CD4-positive, alpha-beta T cell treated with Interleukin-2 at 100 ng/mL for 4 hours (primary cell): ENCODE measurements at places on chromosomes 11 and 22.

DNA sequence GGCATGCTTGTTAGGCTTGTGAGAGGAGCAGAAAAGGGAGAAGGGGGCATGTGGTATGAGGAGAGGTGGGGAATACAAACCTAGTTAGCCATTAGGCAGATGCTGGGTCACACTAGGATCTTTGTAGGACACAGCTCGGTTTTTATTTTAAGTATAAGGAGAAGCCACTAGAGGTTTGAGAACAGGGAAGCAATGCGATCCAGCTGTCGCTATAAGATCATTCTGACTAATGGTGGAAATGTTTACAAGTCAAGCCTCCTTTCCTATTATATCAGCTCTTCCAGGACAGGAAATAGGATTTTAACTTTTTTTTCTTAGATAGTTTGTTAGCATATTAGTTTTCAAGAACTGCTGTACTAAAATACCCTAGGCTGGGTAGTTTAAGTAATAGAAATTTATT lies 609.9 kb downstream of the INSC start:
- no peak for DNase-seq

GRCh38 chr11:63022441-63022840 lies 6.8 kb upstream of the SLC22A8 start:
- DNase-seq, result no peak

DNA sequence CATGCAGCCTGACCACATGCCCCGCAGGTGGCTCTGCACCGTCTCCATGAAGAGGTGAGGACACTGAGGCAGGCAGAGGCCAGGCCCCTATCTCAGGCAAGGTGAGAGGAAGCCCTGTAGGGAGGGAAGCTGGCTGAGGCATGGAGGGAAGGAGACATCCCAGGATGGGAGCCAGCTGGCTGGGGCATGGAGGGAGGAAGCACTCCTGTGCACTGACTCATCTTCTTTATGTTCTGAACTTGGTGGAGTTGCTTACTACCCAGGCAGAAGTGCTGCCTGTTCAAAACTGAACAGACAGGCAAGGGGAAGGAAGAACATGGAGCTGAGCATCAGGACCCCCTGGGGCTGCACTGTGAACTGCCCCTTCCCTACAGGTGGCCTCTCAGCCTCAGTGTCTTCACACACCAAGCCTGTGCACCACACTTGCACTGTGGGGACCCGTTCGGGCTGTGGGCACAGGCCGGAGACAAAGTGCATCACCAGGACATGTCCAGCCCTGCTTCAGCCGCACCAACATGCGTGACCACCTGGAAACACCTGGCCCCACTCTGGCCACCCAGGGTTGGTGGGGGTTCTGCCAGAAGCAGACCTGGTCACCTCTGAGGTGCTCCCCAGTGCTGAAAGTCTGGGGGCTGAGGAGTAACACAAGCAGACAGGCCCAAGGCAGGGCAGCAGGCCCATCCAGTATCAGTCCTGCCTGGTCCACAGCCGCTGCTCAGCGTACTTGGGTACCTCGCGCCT lies 55.5 kb downstream of the DGCR2 start:
- no peak for DNase-seq

GRCh38 chr22:27192135-27192829 lies 534.9 kb downstream of the MIAT start:
- no peak for DNase-seq

- no peak for DNase-seq
Measured at GRCh38 chr11:61273178-61274078, 21.7 kb downstream of the VWCE start.

DNA sequence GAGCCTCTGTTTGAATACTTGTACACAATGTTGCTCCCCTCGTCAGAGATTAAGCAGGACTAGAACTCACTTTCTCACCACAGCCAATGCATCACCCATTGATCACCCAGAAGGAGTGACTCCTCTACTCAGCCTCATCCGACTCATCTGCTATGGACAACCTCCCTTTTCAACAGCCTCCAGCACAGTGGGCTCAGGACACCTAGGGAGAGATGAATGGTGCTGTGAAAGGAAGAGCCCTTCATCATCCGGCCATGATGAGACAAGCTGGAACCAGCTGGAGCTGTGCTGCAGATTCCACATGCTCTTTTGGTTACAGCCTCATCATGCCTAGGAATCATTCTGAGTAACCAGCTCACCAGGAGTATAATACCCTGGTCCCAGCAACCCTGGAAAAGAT lies 15.5 kb downstream of the C11orf91 start:
- no peak for DNase-seq

GRCh38 chr11:45258982-45259530 lies 27.1 kb downstream of the SYT13 start:
- no peak for DNase-seq

- DNase-seq, result no peak
Measured at GRCh38 chr11:13031349-13031748, 22.2 kb downstream of the RASSF10 start.

DNA sequence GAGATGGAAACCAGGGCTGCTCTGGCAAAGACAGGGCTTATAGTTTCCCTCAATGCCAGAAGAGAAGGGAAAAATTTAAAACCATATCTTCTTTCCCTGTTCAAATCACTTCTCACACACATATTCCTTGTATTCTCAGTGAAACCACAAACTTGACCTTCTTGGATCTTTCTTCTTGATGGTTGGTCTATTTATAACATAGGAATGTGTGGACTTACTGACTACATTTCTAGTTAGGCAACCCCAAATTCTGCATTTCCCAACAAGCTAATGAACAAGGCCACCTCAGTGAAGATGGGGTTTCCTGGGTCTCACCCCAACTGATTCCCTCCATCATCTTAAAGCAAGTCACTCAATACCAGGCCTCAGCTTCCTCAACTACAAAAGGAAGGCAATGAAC lies 3.8 kb upstream of the QSER1 start:
- no peak for DNase-seq

GRCh38 chr11:6705905-6706535 lies 22.9 kb upstream of the MRPL17 start:
- peak; percentile 61 for DNase-seq

GRCh38 chr11:43376594-43376993 lies 17.9 kb downstream of the TTC17 start:
- DNase-seq, result no peak

- no peak for DNase-seq
Measured at GRCh38 chr11:73852049-73852448, 24.6 kb downstream of the COA4 start.

GRCh38 chr22:31230871-31231621 lies 18.9 kb downstream of the LIMK2 start:
- peak; percentile 65 for DNase-seq

DNA sequence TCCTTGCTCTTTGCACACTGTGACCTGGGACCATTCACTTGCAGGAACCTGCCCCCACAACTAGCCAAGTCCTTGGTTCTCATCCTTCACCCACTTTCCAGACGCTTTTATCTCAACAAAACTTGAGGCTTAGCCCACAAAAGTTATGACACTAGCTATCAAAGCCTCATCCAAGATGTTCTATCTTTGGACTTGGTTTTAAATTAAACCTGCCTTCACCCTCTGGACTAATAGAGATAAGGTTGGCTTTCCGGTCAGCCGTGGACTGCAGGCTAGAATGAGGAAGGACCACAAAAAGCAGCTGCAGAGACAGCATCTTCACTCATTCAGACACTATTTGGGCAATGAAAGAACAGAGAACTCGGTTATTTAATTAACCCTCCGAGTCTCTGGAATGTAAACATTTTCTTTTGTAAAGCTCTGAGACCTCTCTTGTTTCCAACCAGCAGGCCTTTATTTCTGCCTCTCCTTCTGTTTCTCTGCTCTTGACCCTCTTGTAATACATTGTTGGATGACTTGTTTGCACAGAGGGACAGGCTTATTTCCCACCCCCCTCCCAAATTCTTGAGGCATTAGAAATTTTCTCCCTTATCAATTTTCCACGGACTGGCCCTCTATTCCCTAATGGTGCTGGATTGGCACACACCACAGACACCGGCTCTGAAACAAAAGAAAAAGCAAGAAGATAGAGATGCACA lies 41.4 kb downstream of the ARL14EP start:
- no peak for DNase-seq

DNA sequence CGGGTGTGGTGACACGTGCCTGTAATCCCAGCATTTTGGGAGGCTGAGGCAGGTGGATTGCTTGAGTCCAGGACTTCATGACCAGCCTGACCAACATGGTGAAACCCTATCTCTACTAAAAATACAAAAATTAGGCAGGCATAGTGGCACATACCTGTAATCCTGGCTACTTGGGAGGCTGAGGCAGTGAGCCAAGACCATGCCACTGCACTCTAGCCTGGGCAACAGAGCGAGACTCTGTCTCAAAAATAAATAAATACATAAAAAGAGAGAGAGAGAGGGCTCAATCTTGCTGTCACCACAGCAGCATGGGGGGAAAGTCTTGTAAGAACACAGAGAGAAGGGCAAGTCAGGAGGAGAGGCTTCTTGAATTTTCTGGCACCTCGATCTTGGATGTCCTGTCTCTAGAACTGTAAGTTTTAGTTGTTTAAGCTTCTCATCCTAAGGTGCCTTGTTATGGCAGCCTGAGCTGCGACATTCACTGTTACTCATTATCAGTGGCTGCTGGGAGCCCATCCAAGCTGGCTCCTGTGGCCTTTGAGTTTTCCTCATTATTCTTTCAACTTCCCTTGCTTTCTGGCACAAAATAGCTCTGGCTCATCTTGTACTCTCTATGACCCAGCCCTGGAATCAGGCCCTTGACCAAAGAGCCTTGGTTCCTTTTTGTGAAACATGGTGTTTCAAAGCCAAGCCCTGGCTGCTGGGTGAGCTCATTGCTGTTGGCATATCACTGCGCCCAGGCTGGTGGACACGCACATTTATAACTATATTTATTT lies 8.0 kb upstream of the PSMC3 start:
- no peak for DNase-seq

DNA sequence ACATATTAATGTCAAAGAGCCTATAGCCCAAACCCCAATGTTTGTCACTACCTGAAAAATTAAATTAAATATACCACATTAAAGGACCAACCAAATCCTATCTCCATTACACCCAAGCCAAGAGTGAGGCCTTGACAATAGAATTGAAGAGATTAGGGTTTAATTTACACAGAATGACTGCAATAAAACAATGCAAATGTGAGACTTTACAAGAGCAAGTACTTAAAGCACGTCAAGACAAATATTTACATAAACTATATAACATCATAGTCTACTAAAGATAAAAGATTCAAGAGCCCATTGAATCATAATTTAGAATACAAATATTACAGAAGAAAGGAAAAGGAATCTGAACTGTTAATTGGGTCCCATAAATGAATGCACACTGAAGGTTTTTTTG lies 85.6 kb downstream of the CADM1 start:
- no peak for DNase-seq

DNA sequence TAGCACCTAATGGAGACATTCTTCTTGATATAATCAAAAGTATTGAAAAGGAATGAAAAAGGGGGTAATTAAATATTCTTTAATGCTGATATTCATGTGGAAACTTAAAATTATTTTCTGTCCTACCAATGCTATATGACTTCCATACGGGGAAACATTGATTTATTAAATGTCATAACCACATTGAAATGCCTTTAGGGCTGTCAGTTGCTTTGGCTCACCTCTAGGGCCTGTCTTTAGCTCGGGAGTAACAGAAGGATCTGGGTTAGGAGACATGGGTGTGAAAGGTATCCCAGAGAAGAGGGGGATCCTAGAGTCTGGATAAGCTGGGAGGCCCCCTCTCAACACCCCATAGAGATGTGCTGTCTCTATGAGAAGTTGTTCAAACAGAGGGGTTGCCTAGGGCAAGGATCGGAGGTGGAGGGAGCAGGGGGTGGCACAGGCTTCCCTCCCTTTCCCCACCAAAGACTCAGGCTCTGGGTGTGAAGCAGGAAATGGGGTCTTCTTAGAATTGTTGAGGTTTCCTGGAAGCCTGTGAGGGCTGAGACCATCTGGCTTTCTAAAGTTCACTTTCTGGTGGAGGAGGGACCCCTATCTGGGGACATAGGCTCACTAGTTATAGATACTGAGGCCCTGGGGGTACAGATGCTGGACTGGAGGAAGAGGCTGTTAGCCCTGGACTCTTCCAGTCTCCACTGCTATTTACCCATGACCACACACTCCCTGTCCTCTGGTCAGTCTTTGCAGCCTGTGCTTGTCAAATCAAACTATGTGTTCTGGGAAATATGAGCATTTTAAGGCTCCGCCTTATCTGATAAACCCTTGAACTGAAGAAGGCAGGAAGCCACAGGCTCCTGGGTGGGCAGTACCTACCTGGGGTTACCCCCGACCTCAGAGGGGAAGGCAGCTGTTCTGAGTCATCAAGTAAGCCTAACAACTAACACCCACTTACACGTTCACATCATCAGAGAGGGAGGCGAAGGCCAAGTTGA lies 55.8 kb upstream of the RRAS2 start:
- DNase-seq, result peak; percentile 89

GRCh38 chr22:45891471-45891995 lies 85.4 kb downstream of the WNT7B start:
- DNase-seq, result no peak

DNA sequence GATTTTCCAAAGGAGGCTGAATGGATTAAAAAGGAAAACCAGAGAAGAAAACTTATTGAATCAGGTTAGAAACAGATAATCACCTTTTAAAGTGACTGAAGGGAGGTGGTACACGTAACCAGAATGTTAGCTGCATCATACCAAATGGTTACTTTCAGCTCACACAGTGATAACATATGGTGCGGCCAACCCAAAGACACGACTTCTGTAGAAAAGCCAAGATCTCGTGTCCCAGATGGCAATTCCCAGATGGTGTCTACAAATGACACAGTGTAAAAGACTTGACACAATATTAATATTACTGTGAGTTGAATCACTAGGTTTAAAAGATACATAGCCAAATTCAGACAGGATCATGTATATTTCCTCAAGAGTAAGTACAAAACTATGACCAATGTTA lies 5.2 kb downstream of the PPP2R1B start:
- no peak for DNase-seq

DNA sequence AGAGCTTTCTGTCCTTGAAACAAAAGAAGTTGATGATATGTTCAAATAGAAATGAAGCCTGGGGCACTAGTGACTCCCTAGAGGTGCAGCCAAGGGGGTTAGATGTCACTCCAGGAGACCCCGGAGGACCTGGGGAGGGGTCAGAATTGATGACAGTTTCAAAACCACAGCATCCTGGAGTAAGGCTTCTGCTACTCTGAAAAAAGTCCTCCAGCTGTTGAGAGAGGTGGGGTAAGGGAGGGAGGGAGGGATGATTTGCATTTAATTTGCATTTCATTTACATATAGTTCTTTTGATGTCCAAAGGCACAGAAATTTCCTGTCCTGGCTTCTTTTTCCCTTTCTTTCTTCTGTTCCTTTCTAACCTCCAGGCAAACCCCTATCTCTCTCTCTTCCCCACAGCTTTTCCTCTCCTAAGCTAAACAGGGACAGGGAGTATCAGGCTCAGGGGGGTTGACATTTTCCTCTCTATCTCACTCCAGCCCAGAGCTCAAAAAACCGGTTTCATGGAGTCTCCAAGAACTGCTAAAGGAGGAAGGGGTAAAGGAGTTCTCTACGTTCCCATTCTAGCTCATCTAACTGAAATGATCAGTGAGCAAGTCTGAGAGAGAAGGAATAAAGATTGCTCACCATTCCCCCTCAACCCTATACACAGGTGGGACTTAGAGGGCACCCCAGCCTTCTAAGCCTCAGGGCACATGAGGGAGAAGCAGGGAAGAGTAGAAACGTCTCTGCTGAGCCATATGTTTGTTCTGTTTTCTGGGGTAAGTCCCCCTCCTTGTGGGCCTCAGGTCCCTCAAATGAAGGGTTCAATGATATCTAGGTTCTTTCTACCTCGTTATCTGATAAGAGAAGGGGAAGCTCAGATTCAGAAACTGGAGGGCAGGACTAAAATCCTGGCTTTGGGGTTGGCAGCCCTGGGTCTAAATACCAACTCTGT lies 3.5 kb upstream of the POU2F3 start:
- DNase-seq, result no peak
